ENCODE measurements at places on chromosomes 5 and 9. TPM values are rescaled to one million over a fixed set of nuclear protein-coding genes. Genes with fewer than 3 reads are reported as not detected.

PHF24 gene
- polyA plus RNA-seq, result 14.7 TPM

FBP1 gene
- polyA plus RNA-seq, result 34.7 TPM

DDX4 gene
- polyA plus RNA-seq, result not detected

HAVCR1 gene
- polyA plus RNA-seq, result not detected

GLRA1 gene
- not detected for polyA plus RNA-seq

TAF9 gene
- 36.2 TPM for polyA plus RNA-seq

TMC1 gene
- polyA plus RNA-seq, result 0.29 TPM

FBLL1 gene
- 33.1 TPM for polyA plus RNA-seq

TMEFF1 gene
- polyA plus RNA-seq, result 14.4 TPM

All from brain (organoid and tissue), 16 donors.